ENCODE measurements at places on chromosomes 3 and 15.

DNA sequence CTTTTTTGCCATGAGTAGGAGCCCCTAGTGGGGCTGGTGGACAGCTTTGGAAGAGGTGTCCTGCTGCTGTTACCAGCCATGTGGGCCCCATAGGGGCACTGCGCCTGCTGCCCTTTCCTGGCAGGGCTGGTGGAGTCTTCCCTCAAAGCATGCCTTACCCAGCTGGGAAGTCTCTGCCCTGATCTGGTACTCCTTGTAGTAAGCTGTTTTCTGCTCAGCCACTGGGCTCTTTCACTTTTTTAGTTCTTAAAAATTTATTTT, 26.2 kb downstream of the HMCES start:
- no peak for DNase-seq

GRCh38 chr3:182726258-182727142, 66.8 kb upstream of the ATP11B start:
- no peak for DNase-seq

DNA sequence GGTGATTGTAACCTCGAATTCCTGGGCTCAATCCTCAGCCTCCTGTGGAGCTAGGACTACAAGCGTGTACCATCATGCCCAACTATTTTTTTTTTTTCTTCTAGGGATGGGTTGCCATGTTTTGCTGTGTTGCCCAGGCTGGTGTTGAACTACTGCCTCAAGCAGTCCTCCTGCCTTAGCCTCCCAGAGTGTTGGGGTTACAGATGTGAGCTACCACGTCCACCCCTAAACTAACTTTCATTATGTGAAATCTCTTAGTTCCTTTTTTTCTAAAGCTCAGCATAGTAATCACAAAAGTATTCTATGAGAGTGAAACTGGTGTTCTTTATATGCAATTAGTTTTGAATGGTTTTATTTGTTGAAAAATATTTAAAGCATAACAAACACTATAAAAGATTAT, 92.1 kb downstream of the XRN1 start:
- no peak for DNase-seq

- no peak for DNase-seq
These were observed 41.7 kb downstream of the FEM1B start for GRCh38 chr15:68318931-68319909.

GRCh38 chr3:50177346-50177745, 14.1 kb upstream of the GNAT1 start:
- no peak for DNase-seq

DNA sequence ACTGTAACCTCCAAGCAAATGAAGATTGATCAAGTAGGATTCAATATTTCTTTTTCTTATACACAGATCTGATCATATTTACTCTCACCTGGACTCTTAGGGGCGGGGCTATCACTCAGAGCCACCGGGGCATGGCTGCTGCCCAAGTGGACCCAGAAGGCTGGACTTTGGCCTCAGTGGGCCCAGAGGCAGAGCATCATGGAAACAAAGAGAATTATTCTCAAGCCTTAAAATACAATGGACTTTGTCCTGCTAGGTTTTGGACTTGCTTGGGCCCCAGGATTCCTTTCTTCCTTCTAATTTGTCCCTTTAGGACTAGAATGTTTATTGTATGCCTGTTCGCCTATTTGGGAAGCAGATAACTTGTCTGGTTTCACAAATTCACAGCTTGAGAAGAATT, 85.1 kb downstream of the SUCLG2 start:
- no peak for DNase-seq

GRCh38 chr3:63934041-63934866, 22.1 kb upstream of the SCAANT1 start:
- DNase-seq, result no peak

- no peak for DNase-seq
These were observed 82.2 kb downstream of the SSR3 start for GRCh38 chr3:156472684-156473083.

DNA sequence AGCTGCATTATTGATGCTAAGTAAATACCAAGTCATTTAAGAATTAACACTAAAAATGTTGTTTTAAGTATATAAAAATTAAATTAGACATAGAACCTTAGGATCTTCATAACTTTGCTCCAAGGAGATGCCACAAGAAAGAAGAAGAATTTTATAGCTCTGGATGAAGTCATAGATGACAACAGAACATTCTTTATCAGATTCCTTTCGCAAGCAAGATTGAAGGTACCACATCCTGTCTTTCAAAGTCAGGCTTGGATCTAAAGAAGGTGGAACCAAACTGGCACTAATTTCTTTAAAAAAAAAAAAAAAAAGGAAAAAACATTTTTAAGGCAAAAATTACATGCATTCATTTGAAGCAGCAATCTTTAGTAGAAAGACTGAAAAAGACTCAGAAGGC, 62.5 kb downstream of the POLQ start:
- DNase-seq, result no peak

GRCh38 chr3:43071313-43071893, 34.5 kb downstream of the POMGNT2 start:
- no peak for DNase-seq

GRCh38 chr3:134056464-134056891, 26.8 kb upstream of the SLCO2A1 start:
- no peak for DNase-seq

DNA sequence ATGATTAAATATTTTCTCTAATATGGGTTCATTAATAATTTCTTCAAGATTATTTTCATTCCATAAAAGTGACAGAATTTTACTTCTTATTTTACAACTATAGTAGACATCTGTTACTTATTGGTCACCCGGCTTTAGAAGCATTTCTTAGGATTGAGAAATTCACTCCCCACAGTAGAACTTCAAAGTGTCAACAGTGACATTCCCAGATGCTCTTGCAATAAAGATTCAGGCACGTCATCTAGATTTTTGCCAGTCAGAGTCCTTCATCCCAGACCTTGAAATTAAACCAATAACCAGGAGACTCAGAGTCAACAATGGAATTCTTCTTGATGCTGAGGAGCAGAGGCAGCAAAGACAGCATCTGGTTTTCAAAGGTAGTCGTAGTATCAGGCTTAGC, 190.8 kb downstream of the VGLL3 start:
- no peak for DNase-seq

DNA sequence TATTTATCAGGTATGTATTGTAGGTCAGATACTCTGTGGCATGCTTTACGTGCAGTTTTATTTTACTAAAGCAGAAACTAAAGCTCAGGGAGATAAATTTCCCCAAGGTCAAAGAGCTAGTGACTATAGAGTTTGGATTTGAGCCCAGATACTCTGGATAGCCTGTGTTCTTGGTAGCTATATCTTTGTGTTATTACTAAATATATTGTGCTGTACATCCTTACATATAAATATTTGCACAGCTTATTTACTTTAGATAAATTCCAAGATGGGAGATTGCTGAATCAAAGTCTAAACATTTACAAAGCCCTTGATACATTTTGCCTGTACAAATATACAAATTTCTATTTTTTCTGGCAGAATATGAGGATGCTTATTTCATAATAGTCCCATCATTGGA, 660.9 kb upstream of the NAALADL2 start:
- DNase-seq, result no peak
